ENCODE measurements at places on chromosomes 7 and 10. TPM values are rescaled to one million over a fixed set of nuclear protein-coding genes. Genes with fewer than 3 reads are reported as not detected.

GRCh38 chr7:88355011-88355410 is 48.3 kb upstream of the STEAP4 start:
- no peak for DNase-seq

DNA sequence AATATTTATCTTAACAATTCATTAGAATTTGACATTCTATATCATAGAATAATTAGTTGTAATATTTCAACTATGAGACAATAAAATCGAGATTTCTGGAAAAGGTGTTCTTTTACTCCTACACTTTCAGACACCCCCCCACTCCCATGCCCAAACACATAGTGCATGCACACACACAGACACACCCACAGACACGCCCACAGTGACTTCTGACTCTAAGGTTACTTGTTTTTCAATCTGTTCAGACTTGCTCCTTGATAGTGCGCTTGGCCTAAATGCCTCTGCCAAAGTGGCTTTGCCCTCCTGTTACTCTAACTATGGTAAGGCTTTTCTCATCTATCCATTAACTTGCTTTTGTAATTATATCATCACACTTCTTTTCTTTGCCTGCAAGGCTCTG is 144.0 kb upstream of the PPP1R3A start:
- DNase-seq, result no peak

DNA sequence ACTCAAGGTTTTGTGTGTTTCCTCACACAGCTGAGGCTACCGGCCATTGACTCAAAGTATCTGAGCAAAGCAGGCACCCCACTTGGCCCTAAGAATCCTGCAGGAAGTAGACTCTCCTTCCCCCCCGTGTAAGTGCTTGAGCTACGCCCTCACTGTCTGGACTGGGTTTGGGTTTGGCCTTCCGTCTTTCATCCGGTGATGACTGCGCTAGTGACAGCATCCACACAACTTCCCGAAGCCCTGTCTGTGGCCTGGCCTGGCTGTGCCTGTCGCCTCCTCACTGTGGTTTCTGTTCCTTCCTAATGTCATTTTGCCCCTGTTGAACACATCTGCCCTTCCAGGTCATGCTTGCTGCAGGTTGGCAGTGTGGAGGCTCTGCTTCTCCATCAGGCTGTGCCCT is 14.5 kb downstream of the C7orf57 start:
- no peak for DNase-seq

GRCh38 chr10:118950190-118950680 is 79.3 kb upstream of the NANOS1 start:
- no peak for DNase-seq

GRCh38 chr10:122466951-122467381 is 5.6 kb downstream of the HTRA1 start:
- DNase-seq, result no peak

DNA sequence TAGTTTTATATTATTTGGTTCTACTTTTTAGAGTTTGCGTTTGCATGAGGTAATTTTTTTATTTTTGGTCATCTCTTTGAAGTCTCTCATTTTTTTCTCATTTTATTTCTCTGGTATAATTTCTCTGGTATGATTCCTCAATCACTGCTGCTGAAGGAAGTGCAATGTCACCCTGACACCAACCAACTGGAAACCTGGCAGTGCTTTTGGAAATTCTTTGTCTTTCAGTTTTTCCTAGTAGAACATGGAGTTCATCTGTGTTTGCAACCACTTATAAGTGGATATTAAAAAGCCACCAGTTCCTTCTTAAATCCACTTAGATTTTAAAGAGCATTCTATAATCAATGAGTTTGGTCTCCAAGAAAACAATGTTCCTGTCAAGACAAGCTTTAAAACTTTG is 291.8 kb downstream of the PRKG1 start:
- no peak for DNase-seq

- no peak for DNase-seq
Observed at GRCh38 chr7:132501956-132502355, 74.3 kb downstream of the PLXNA4 start.

DNA sequence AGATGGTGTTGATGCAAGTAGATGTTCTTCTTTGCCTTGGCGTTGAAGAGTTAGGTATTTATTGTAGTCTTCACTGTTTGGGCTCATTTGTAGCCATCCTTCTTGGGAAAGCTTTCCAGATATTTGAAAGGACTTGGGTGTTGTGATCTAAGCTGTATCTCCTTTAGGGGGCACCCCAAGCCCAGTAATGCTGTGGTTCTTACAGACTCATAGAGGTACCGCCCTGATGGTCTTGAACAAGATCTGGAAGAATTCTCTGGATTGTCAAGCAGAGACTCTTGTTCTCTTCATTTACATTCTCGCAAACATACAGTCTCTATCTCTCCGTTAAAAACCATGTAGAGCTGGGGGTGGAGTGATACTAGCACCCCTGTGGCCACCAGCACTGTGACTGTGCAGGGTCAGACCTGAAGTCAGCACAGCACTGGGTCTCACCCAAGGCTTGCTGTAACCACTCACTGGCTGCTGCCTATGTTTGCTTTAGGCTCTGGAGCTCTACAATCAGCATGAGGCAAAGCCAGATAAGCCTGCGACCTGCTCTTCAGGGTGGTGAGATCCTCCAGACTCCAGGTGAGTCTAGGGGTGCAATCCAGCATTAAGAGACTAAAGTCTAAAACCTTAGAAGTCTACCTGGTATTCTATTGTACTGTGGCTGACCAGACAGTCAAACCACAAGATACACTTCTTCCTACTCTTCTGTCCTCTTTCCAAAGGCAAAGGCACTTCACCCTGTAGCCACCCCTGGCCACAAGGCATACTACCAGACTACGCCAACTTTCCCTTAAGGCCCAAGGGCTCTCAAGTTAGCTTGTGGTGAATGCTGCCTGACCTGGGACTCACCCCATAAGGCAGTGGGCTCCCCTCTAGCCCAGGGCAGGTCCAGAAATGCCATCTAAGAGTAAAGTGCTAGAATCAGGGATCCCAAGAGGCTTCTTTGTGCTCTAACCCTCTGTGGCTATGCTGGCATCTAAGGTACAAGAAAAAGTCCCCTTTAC is 209.7 kb upstream of the TMEM196 start:
- no peak for DNase-seq

DNA sequence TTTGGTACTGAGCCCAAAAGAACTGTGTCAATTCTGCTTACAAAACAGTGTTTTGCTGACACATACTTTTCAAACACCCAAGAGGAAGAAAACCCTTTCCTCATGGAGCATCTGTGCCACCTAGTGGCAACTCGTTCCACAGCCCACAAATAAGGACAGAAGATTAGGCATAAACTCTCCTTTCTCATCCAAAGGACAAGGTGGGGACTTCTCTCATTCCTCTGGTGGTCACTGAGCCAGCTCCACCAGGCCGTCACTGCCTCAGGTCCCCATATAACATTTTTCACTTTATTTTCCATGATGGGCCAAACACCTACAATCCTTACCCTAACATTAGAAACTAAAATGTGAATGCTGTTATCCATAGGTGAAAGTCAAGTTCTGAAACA is 76.9 kb downstream of the RNF216 start:
- DNase-seq, result peak; percentile 90

- DNase-seq, result no peak
Observed at GRCh38 chr10:13233358-13233757, 816 bp downstream of the UCMA start.

Gene DAGLB
- 12.1 TPM for polyA plus RNA-seq

Data from muscle of arm (tissue), 14 donors.